ENCODE measurements at places on chromosomes 1 and 21.

DNA sequence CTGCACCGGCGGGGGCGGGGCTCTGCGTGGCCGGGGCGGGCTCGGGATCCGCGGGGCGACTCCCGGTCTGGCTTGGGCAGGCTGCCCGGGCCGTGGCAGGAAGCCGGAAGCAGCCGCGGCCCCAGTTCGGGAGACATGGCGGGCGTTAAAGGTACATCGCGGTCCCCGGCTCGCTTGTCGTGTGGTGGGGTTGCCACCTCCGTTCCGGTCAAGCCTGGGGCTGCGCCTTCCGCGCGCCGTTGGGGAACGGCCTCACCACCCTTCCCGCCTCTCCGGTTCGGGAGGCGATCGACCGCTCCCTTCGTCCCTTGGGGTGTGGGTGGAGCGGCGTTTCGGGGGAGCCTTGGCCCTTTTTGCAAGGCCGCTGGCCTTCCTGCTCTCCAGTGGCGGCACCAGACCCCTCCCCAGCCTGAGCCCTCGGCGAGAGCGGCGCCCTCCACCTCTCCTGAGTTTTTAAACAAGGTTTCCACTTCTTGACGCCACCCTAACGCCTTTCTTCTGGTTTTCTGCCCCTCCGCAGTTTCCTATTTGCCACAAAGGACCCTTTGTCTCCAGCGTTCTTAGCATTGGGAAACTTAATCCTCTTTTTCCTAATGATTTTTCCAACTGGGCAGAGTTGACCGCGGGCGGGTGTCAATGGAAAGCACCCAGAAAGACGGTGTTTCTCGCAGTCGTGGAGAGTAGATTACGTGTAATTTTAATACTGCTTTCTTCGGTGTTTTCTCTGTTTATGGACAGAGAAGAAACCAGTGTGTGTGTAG, at the start of the genes LEPR and LEPROT:
Gene LEPR, plus strand, starts transcription at position 79 of the 761 bp plus-strand sequence. CDS start 144,898 bp downstream, outside the sequence.
Gene LEPROT, plus strand, starts transcription at position 79 of the 761 bp plus-strand sequence. Its CDS starts 57 bp downstream, at position 136.
- DNase-seq = no peak

- DNase-seq = no peak
These were observed 4.7 kb upstream of the NDUFS5 start for GRCh38 chr1:39021426-39021825.

DNA sequence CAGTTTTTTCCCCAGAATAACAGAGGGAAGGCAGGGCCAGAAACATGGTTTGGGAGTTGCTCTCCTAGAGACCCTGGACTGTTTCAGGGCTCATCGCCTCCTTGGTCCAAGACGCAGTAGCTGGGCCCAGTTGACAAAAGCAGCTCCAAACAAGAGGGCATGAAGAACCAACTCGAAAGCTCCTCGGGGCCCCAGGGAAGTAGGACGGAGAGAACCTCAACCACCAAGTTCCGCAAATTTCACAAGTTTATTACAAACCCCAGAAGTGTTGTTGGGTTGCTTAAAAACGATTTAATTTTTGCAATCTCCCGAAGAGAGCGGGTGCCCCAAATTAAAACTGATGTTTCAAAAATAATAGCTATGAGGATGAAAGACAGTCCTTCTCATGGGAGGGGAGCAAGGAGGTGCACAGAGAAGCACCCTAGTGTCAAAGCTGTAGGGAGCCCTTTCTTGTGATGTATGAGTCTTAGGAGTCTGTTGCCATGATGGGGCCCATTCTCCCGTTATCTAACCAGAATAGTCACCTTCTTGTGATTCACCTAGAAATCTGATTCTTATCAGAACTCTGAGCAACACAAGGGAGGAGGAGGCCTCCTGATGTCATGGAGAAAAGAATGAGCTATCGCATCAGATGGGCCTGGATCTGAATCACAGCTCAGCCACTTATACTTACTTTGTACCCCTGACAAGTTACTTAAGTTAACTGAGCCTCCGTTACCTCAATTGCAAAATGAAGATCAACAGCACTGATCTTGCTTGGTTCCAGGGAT, 165.7 kb upstream of the IRF2BP2 start:
- no peak for DNase-seq

- DNase-seq = no peak
These were observed 1.0 kb upstream of the TSPEAR start for GRCh38 chr21:44712203-44713028.

- no peak for DNase-seq
These were observed 187.8 kb upstream of the OLFM3 start for GRCh38 chr1:102184477-102184876.

DNA sequence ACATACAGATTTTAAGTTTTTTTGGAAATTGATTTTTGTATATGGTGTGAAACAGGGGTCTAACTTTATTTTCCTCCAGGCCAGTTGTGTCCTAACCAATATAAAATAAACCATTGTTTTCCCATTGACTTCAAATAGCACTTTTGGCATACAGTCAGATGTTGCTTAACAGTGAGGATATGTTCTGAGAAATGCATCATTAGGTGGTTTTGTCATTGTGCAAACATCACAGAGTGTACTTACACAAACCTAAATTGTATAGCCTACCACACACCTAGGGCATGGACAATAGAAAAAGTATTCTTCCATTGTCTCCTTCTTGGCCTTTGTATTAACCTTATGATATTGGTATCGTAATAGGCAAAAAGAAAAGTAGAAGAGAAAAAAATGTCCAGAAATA, 37.4 kb upstream of the DISP1 start:
- DNase-seq = peak; percentile 87

All from skeletal muscle cell (primary cell).